Peyer's patch (tissue), 4 donors: ENCODE measurements at places on chromosomes 4 and X. TPM values are rescaled to one million over a fixed set of nuclear protein-coding genes. Genes with fewer than 3 reads are reported as not detected.

The ADH1C gene
- 62.7 TPM for total RNA-seq

DNA sequence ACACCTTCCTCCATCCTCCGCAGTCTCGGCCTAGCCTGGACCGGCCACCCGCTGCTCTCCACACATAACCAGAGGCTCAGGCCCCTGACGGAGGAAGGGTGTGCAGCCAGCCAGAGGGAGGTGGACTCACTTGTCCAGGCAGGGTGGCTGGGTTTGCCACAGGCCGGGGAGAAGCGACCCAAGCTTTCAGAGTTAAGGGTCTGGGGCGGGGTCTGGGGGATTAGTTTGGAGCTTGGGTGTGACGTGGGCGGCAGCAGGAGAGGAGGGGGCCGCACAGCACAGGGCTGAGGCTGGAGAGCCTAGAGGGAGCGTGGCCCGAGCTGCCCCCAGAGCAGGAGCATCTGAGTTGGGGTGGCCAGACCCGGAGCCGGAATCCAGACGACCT is 22.4 kb upstream of the CPLX1 start:
- no peak for DNase-seq

GRCh38 chrX:122906726-122907125 is 277.4 kb upstream of the GRIA3 start:
- DNase-seq: no peak

- no peak for DNase-seq
These were observed 207.4 kb upstream of the MAOA start for GRCh38 chrX:43448688-43449087.
